ENCODE measurements at places on chromosomes 6 and 20.

GRCh38 chr6:17280552-17281090, 540 bp upstream of the RBM24 start:
- no peak for DNase-seq

- DNase-seq, result no peak
These were observed 132.4 kb upstream of the ARMC2 start for GRCh38 chr6:108715832-108716231.

DNA sequence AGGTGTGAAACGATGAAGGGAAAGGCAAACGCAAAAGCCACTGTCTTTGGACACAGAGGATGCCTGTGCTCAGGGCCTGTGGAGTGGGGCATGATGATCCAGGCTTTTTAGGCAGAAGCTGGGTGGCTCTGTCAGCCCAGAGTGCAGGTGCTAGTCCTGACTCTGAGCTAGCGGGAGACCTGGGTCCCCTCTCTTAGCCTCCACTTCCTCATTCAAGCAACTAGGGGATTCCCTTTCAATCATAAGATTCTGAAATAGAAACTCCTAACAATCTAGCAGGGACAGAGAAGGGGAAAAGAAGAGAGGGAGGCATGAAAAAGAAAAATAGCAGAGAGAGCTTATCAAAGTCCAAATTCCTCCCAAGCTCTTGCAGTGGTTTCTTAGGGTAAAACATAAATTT, 7.6 kb upstream of the HIVEP2 start:
- peak; percentile 60 for DNase-seq

DNA sequence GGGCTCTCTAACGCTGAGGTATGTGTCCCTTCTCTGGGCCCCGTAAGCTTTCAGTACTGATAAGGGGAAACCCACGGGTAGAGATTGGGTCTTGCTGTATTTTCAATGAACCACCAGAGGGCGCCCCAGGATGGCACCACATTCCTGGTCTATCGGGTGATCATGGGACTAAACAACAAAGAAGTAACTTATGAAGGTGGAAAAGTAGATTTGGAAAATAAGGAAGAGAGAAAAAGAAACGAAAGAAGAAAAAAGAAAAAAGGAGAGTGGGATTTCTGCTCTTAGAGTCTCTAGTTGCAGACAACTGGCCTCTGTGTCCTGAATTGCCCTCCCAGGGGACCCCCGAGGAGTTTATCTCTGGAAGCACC, 93.8 kb downstream of the GMPR start:
- DNase-seq, result peak; percentile 86

DNA sequence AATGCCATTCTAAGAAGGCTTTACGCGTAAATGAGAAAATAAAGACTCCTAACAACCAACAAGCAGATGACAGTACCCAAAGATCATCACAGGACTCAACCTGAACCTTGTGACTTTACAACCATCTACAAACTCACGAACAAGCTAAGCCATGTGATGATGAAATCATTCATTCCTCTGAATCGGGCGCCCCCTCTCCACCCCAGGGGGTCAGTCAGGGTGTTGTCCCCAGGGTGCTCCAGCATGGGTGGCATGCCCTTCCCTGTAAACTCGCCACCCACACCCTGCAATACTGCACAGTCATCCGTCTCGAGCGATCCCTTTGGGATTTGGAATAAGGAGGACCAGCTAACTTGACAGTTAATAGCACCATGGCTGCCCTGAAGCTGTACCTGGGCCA, 12.6 kb downstream of the SERPINB6 start:
- DNase-seq, result no peak

DNA sequence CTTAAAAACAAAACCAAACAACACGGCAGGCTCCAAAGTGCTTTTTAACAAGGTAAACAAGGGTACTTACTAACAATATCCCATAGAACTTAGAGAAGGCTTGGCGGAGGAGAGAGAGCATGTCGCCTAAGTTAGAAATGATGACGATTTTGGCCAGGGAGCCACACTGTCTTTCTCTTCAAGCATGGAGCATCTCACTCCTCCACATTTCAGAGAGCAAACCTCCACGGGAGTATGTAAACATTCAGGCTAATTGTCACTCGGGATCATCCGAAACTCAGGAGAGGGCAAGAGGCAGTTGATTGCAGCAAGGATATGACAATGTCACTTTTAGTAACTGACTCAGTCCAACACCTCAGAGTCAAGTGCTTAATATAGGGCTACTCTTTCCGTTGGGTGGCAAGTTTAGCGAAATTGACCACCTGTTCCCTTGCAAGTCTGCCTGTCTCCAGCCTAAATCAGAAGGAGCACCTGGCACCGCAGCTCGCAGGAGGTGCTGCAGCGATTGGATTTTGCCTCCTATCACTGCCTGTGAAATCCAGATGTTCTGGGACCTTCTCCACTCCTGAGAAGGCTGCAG, 65.8 kb upstream of the RPS6KA2 start:
- no peak for DNase-seq

GRCh38 chr20:32251470-32251869, 26.0 kb upstream of the KIF3B start:
- DNase-seq, result no peak

GRCh38 chr20:19828232-19828631, 70.2 kb downstream of the RIN2 start:
- peak; percentile 78 for DNase-seq

DNA sequence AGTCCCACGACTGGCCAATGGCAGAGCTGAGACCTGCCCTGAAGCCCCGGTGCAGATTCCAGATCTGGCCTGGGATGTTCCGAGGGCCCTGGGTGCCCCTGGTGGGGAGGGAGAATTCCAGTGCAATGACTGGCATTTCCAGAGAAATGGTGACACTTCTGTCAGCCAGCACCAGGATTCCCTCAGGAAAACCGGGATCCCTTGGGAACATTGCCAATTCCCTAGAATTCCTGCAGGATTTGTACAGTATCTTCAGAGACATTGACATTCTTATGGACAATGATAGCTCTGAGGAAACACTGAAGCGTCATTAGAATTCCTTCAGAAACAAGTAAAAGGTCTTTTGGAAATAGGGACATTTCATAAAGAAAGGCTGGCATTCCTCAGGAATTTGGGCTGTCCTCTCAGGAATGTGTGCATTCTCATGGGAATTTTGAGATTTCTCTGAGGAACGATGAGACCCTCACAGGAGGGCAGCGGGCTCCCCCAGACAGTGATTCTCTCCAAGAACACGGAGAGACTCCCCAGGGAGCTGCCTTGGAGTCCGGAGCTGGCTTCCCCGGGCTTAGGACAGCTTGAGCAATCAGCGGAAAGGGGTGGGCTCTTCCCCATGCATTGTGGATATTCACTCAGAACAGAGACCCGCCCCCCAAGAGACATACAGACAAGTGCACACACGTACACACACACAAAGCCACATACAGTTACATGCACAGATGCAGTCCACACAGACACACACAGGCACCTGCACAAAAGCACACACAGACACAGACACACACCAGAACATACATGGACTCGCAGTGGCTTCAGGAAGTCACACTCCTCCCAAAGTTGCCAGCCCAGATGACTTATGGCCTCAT, 35.2 kb upstream of the BPIFA2 start:
- no peak for DNase-seq

- DNase-seq, result no peak
These were observed 80.9 kb downstream of the HAO1 start for GRCh38 chr20:7859356-7859802.

Measured in germinal center (tissue), 1 donor.